Stimulated activated CD8-positive, alpha-beta memory T cell treated with anti-CD3 and anti-CD28 coated beads, Interleukin-7, amount 100 ng/mL, for 1 hour (primary cell): ENCODE measurements at places on chromosomes 2 and 18.

GRCh38 chr2:20632446-20632990 lies 18.4 kb downstream of the HS1BP3 start:
- no peak for DNase-seq

DNA sequence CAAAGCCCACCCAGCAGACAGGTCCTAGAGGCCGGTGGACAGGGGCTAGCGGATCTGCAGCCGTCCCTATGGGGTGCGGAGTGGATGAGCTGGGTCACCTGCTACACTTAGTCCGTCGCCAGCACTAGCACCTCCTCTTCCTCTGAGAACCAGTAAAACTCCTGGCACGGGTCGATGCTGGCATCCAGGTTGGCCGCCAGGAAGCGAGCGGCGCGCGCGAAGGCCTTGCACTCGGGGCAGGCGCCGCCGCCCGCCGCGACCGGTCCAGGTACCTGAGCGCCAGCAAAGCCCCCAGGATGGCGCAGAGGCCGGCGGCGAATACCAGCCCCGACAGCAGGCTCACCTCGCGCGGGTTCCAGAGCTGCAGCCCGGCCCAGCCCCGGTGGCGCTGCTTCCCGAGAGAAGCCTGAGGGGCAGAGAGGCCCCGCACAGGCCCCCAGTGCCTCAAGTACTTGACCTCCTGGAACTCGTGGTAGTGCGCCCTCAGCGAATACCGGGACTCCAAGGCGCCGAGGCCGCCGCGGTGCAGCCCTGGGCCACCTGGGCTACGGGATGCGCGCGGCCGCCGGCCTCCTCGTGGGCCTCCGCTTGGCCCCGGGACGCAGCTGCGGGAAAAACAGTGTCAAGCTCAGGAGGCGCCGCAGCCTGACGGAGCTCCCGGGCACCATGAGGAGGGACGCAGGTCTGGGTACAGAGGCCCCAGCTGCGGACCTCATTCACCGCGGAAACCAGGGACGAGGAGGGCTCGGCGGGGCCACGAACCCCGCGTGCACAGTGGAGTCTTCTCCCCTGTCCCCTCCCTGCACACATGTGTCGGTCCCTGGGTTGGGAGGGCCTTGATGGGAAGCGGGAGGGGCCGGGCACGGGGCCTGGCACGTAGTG lies 27.5 kb upstream of the ALPP start:
- DNase-seq: no peak

GRCh38 chr2:196079052-196079451 lies 10.4 kb upstream of the DNAH7 start:
- no peak for DNase-seq

GRCh38 chr2:167987558-167987957 lies 259.8 kb downstream of the STK39 start:
- no peak for DNase-seq

- DNase-seq: no peak
These were observed 24.8 kb downstream of the ATP9B start for GRCh38 chr18:79093986-79094385.

DNA sequence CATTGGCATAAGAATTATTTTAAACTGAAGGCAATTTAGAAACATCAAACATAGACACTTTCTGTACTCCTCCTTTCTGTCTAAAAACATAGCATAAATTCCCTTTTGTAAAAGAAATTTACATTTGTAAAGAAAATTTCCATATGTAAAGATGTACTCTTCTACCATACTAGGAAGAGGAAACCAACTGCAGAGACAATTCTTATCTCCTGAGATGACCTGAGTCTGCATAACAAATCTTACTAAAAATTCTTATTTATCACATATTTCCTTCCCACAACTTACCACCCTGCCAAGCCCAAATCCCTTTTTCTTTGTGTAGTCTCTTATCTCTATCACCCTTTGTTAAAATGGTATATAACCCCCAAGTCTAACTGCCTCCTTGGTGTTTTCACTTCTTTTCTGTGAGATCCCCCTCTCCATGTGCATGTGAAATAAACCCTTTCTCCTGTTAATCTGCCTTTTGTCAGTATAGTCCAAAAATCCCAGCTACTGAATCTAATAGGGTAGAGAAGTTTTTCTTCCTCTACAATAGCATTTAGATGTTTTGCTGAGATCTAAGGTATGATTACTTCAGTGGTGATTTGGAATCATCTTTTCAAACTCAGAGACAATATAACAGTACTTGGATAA lies 81.0 kb downstream of the CHN1 start:
- no peak for DNase-seq
